ENCODE measurements at places on chromosomes 4 and X.

DNA sequence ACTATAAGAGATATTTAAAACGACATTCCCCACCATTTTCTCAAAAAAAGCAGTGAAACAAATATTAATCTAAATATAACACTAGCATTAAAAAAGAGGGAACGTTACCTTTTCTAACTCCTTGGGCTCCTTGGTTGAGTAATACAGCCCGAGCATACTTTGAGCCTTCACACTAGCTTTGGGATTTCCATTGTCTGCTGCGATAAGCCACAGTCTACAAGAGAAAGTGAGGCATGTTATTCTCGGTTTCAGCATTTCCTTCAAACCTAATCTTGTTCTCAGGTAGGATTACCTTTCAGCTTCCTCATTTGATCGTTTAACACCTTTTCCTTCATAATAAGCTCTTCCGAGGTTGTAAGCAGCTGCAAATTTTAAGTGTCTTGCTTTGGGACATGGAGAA lies 21.7 kb downstream of the LRP2BP start:
- DNase-seq, result no peak

DNA sequence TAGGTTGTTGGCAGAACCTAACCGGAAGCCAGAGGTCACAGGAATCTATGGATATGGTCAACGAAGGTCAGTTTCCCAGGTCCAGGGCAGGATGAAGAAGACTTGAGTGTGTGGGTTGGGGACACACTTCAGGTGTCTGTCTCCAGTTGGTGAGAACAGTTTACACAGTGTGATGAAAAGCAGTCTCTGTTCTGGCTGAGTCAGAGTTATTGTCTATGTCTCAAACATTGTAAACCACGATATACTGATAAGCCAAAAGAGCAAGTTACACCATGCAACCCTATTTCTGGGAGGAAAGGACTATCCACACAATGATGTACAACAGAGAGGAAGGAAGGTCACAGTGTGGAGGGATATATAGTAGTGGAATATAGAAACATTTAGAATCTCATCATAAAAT lies 187.1 kb upstream of the C1QTNF7 start:
- DNase-seq, result no peak

DNA sequence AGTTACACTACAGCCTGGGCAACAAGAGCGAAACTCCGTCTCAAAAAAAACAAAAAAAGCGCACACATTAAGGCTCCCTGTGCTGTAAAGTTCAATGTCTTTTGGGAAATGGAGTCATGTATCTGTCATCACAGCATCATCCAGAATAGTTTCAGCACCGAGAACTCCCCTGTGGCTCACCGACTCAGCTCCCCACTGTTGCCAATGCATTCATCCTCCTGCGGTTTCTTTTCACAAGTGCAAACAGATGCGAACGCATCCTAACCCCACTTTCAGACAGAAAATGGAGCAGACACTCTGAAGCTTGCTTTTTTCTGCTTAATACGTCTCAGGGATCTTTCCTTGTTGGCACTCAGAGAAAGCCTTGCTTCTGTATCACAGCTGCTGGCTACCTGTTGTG lies 13.8 kb upstream of the SH3TC1 start:
- DNase-seq, result no peak

- DNase-seq, result no peak
Observed at GRCh38 chrX:97682991-97683840, 799.5 kb downstream of the RPA4 start.

- DNase-seq, result no peak
Observed at GRCh38 chr4:29082684-29083083, 1637.5 kb upstream of the PCDH7 start.

GRCh38 chrX:9562851-9563250 lies 98.0 kb downstream of the TBL1X start:
- DNase-seq, result no peak

GRCh38 chr4:109033993-109034392 lies 268.5 kb downstream of the COL25A1 start:
- DNase-seq, result no peak

DNA sequence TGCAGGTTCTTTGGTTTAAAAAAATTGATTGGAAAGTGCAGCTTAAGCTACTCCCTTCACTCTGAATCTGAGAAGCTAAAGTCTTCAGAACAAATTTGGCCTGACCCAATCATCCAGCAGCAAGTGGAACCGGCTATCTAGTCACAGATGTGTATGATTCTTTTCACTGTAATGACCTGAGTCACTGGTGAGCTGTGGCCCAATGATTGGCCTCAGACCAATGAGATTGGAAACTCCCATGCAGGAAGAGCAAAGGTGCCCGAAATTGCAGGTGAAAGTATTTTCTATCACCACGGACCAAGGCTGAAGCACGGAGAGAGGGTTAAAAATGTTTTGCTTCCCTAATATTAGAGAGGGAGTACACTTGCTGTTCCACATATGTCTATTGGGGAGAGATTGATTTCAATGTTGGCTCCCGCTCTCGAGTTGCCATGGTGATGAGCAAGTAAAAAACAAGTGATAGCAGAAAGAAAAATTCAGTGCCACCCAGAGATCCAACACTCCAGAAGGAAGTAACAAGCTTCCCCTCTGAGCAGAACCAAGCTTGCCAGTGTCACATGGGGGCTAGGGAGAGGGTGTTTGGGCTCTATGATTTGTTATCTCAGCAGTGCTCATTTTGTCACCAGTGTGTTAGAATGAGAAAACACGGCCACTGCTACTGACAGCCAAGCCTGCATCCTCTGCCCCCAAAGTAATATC lies 11.2 kb downstream of the RIPPLY1 start:
- no peak for DNase-seq

- DNase-seq, result no peak
Observed at GRCh38 chr4:169009286-169010124, 550 bp downstream of the CBR4 start.

- no peak for DNase-seq
Observed at GRCh38 chr4:182699795-182700194, 217.4 kb downstream of the DCTD start.

DNA sequence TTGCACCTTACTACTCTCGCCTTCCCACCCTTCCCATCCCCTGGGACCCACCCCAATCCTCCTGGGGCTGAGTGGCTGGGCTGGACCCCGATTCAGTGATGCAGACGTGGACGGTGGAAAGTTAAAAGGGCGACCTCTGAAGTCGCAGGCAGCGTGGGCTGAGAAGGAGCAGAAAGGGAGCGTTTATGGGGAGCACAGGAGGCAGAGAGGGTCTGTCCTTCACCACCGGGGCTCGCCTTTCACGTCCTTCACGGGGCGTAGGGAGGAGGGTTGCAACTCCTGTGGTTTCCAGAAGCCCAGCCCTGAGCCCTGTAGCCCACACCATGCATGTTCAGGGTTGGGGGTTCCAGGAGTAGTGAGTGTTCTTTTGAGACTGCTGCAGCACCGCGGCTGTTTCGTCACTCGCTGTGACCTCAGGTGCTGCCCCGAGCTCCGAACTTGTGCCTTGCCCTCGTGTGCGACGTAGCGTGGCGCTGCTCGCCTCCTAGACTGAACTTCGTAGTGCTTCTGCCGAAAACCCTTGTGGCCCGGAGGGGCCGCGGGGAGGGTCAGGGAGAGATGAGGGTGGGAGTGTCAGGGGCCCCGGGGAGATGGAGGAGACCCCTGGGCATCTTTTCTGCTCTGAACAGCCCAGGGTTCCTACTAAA lies 1.6 kb downstream of the NHS start:
- no peak for DNase-seq

GRCh38 chr4:152308951-152309350 lies 226.9 kb downstream of the FBXW7 start:
- DNase-seq, result no peak

DNA sequence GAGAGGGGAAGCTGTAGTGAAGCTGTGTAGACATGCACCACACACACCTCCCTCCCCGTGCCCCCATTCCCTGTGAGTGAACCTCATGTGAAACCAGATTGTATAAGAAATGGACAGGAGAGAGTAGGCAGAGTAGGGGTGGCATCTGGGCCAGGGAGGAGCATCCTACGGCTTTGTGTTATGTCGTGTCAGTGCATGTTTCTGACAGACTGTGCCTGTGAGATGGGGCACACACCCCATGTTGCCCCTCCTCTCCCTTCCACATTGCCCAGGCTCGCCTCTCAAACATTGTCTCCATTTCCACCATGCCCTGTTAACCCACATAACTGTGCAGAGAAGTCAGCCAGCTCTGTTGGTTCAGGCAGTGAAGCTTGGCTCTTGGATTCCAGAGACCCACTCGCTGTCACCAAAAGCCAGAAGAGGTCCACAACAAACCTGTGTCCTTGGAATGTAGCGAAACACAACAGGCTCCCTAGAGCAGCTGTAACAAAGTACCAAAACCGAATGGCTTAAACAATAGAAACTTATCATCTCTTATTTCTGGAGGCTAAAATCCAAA lies 56.1 kb downstream of the SLC9A6 start:
- DNase-seq, result no peak

- no peak for DNase-seq
Observed at GRCh38 chrX:49250578-49250977, 13.9 kb downstream of the FOXP3 start.

- no peak for DNase-seq
Observed at GRCh38 chr4:184444953-184445309, 29.4 kb downstream of the IRF2 start.

DNA sequence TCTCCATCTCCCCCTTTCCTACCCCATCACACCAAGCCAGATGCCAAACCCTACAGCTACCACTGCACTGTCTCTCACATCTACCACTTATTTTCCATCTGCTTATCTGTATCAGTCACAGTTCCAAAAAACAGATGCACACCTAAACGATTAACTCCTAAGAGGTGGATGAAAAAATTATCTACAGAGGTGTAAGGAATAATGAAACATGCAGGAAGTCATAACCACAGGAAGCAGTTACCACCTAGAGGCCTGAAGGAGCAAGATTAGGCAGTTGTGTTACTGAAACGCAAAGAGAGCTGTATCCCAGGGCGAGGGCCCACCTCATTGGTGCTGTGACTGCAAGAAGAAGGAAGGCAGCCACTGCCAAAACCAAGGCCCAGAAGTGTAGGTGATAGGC lies 87.8 kb upstream of the FAM241A start:
- no peak for DNase-seq

GRCh38 chrX:57453901-57454300 lies 137.9 kb upstream of the ZXDB start:
- no peak for DNase-seq

- no peak for DNase-seq
Observed at GRCh38 chr4:24278693-24279092, 305.7 kb downstream of the DHX15 start.

DNA sequence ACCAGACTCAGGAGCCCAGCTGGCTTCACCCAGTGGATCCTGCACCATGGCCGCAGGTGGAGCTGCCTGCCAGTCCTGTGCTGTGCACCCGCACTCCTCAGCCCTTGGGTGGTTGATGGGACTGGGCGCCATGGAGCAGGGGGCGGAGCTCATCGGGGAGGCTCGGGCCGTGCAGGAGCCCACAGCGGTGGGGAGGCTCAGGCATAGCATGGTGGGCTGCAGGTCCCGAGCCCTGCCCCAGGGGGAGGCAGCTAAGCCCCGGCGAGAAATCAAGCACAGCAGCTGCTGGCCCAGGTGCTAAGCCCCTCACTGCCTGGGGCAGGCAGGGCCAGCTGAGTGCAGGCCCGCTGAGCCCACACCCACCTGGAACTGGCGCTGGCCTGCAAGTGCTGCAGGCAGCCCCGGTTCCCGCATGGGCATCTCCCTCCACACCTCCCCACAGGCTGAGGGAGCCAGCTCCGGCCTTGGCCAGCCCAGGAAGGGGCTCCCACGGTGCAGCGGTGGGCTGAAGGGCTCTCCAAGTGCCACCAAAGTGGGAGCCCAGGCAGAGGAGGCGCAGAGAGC lies 464.1 kb upstream of the DIPK2B start:
- DNase-seq, result no peak

DNA sequence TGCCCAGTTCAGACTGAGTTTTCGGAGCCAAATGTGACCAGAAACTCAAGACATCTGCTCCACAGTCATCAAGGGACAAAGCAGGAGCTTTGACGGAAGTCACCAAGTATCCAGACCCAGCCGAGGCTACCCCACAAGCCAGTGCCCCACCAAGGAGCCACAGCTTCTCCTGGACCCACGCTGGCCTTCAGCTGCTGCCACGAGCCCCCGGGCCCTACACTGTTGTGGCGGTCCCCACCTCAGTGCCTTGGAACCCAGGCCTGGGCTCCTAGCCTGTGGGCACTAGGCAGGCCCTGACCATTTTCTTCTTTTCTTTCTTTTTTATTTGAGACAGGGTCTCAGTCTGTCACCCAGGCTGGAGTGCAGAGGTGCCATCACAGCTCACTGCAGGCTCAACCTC lies 82.1 kb upstream of the NKX1-1 start:
- no peak for DNase-seq

DNA sequence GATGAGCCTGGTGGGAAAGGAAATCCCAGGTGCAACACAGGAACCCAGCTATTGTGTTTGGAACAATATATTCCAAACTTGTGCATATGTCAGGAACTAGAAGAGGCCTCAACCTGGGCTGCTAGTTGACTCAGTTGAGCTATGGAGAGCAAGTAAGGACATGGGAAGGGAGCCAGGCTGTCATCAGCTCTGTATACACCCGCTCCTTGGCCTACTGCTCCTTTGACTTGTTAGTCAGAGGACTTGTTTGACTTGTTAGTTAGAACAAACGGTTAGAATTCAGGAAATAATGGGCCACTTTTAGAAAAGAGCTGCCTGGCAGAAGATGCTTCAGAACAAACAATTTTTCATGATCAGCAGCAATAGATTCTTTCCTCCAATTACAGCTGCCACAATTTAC lies 76.4 kb downstream of the CBLL2 start:
- no peak for DNase-seq

GRCh38 chrX:10617999-10618351 lies 2.4 kb downstream of the MID1 start:
- no peak for DNase-seq

DNA sequence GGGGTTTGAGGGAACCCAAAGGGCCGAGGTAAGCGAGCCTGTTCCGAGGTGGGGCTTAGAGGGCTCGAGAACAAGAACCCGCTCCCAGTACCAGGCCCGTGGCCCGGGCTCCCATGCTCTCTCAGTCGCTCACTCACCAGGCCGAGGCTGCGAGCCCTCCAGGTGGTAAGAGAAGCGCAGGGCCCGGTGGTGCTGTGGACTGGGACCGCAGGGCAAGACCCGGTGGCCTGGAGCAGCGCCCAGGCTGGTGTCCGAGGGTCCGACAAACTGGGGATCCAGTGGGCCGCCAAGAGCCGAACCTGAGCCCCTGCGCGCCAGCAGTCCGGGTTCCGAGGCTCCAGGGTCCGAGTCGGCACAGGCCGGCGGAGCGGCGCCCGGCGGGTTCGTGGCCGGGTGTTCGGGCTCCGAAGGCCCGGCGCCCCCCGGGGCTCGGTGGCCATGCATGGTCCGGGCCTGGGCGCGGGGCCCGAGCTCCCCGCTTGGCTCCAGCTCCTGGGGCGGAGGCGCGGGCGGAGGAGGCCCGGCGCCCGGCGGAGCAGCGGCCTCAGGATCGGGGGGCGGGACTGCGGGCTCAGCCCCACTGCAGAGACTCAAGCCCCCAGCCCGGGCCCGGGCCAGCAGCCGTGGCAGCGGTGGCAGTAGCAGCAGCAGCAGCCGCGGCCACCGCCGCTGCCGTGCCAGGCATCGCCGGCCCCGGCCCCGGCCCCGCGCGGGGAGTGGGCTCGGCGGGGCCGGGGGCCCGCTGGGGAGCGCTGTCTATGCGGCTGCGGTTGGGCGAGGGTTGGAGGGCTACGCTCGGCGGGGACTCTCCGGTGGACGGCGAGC lies 833 bp downstream of the FGD1 start:
- no peak for DNase-seq
